Stimulated activated CD8-positive, alpha-beta memory T cell treated with anti-CD3 and anti-CD28 coated beads, Interleukin-4, amount 100 ng/mL, for 4 hours (primary cell): ENCODE measurements at places on chromosomes 3 and 15.

DNA sequence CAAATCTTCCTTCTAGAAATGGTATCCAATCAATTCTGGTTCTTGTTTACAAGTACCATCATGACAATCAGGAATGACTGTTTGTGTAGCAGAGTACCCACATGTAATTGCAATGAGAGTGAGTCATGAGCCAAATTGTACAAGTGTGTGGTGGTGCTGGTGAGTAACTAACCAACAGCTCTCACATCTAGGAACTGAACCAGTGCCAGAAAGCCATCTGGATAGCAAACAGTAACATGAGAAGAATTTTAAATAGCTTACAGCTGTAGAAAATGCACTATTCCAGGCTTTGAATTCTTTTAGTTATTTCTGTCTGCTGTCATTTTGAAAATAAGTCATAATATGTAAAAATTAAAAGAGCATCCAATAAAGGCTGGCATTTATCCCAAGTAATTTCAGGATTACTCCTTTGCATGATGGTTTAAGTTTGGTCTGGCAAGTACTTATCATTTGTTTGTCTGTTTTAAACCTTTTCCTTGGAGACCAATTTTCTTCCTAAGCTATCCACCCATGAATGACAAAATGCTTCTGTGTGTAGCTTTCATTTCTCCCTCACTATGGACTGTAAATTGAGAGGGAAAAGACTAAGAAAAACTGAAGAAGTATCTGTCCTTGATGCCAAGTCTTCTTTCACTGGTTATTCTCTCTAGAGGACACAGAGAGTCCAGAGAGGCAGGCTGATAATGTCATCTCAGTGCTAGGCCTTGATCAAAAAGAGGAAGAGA lies 60.0 kb downstream of the PIK3CB start:
- no peak for DNase-seq

DNA sequence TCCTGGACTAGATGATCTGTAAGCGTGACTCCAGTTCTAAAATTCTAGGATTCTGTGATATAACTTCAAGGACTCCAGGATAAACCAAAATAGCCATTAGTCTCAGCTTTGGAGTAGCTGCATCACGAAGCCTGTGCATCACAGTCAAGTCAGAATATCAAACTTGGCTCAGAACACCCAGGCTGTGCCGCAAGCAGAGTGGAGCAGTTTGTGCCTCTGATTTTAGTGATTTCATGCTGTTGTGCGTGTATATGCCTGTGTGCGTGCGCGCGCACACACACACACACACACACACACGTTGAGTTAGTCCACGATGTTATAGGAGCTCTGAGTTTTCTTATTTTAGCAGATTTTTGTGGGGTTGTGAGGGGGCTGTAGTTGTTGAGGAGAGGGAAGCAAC lies 356.6 kb upstream of the KCNH8 start:
- no peak for DNase-seq

DNA sequence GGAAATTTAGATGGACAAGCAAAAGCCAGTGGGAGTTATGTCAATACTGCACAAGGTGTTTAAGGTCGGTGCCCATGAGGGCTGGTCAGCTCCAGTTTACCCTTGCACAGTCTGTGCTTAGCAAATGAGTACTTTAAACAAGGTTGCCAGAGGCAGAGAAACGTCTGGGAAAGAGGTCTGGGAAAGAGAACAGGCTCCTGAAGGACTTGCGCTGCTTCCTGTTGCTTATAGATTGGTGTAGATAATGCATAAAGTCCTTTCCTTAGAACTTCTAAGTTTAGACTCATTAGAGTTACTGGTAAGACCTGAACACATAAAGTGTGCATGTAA lies 162.6 kb upstream of the P2RY1 start:
- no peak for DNase-seq

DNA sequence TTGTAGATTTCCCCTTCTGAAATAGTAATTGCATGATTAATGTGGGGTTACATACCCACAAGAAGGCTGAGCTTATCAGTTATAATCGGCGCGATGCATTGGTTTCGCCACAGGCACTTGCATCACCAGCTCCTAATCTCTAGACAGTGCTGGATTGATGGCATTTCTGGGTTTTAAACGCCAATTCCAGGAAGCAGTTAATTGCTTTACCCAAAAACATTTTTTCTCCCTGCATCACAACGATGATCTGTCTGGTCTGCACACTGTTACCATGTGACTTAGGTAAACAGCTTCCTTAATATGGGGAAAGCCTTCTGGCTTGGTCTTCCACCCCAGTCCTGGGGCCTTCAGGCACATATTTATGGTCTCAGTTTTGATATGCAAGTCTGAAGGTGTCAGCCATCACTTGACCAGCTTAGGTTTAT lies 70.0 kb upstream of the HEG1 start:
- no peak for DNase-seq

DNA sequence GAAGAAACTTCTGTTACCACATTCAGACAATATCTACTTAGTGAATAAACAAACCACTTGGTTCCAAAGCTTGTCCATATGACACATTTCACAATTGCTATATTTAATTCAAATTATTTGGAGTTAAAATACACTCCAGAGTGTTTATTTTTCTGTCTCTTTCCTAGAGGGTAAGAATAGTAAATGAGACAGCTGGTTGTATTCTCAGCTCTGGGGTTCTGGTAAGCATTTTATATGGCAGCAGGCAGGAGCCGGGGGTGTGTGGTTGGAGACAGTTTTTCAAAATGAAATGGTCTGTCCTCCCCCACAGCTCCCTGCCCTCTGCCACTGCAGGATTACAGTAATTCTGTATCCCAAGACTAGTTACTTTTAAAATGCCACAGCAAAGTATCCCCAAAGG lies 10.9 kb upstream of the SEC61A1 start:
- DNase-seq: no peak

GRCh38 chr3:158769952-158770740 lies 31.7 kb upstream of the MFSD1 start:
- DNase-seq: no peak

DNA sequence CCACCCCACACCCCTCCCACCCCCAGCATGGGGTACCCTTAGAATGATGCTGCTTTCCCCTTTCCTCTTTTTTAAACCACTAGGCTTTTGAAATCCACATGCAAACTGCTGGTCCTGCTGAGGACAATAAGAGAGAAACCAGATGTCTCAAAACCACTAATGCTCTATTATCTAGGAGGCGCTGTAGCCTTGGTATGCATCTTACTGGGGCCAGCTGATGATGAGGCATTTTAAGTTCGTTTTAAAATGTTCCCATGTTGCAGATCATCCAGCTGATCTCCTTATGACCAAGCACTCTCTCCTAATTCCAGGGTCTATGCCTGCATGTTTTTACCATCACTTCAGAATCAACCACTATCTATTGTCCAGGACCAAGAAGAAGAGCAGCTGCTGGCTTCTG lies 1.3 kb downstream of the NME9 start:
- DNase-seq: no peak

- DNase-seq: no peak
These were observed 212.2 kb upstream of the LINGO1 start for GRCh38 chr15:77844798-77845446.

DNA sequence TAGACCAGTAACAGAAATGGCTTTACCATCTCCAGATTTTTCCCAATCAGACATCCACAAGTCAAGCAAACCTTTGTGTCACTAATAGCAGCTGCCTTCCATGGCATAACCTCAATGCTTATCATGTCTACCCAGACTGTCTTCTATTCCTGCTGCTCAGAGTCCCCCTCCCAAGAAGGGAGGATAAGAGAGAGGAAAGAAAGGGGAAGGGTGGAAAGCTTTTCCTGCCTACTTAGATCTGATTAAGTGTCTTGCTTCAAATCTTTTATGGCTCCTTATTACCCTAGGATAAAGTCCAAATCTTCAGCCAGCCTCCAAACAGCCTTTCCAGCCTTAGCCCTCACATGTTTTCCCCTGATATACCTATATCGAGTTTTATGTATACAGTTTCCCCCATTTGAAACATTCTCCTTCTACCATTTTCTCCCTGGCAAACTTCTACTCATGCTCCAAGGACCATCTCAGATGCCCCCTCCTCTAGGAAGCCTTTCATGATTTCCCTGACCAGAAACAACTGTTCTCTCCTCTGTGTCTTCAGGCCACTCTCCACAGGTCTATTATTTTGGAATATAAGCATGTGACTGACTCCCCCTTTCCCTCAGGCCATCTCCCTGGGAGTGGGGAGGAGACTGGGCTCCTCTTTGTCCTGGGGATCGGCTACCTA lies 7.9 kb upstream of the SSUH2 start:
- no peak for DNase-seq

- no peak for DNase-seq
These were observed 497 bp upstream of the RPLP1 start for GRCh38 chr15:69451951-69452691.

- no peak for DNase-seq
These were observed 313.3 kb upstream of the KCNH8 start for GRCh38 chr3:18835021-18835420.

DNA sequence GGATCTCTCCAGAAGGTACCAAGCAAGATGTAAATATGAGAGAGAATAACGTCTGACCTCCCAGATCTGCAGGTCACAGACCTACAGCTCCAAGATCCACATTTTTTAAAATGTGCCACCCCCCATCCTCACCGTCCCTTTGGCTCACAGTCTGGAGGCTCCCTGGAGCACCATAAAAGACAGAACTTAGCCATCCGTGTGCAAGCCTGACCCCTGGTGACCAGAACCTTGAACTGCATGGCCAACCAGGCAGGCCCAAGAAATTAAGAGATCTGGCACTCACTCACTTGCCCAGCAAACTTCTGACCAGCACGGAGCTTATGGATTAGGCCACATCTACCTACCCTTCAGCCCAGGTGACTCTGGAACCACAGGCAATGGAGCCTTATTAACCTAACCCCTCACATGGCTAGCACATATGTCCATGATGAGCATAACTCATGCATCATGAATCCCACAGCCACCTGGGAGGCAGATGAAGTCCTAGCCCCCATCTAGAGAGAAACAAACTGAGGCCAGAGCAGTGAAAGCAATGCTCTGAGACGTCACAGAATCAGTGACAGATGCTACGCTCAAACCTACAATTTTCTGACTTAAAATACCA lies 275.3 kb downstream of the UACA start:
- peak; percentile 52 for DNase-seq

GRCh38 chr15:66805202-66805885 lies 103.3 kb downstream of the SMAD6 start:
- no peak for DNase-seq

DNA sequence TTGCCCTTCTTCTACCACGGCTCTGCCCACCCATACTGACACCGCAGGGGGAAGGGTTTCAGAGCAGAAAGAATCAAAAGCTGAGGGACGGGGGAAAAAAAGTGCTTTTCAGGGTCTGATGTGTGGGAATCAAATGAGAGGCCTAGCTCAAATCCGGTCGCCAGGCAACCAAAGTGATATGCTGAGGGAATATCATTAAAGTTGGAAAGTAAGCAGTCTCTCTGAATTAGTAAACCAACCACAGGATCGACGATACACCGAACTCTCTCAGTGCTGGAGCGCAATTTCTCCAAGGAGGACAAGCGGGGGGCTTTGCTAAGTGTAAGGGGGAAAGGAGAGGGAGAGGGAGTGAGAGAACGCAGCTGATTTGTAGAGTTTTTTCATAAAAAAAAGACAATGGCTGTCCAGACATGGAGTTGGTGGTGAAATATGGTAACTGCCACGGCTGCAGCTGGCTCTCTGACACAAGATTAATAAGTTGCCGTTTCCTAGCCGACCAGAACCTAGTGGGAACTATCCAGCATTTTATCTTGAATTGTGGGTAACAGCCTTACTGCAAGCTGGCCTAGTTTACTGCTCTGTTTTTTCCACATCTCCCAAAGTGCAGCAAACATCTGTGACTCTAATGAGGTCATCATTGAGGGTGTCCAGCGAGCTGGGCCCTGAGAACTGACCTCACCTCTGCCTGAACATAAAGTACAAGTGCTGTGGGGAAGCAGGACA lies 530.2 kb downstream of the SOX2 start:
- DNase-seq: no peak

DNA sequence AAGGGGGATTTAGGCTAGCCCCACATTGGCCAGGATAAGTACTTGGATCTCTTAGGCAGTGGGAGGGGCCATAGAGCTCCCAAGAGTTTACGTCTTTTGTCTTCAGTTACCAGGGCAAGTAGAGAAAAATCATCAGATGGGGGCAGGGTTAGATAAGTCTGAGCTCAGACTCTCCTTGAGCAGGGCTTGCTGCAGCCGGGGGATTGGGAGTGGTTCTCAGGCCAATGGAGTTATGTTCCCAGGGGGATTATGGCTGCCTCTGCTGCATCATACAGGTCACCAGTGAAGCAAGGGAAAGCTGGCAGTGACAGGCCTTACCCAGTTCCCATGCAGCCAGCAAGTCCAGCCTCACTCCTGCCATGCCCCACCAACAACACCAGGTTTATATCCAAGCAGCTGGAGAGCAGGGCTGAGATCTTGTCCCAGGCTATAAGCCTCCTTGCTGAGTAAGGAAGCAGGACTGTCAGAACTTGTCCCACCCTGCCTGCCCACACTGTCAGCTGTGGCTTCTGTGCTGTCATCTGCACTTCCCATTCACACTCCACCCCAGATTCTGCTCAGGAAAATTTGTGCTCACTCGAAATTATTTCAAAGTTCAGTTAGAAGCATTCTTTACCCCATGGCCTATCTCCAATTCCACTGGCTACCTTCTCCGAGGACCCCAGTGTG lies 215.3 kb downstream of the FAM43A start:
- DNase-seq: no peak

GRCh38 chr3:10334459-10334858 lies 13.5 kb upstream of the SEC13 start:
- DNase-seq: no peak

- no peak for DNase-seq
These were observed 146.6 kb upstream of the P2RY1 start for GRCh38 chr3:152688313-152688712.

DNA sequence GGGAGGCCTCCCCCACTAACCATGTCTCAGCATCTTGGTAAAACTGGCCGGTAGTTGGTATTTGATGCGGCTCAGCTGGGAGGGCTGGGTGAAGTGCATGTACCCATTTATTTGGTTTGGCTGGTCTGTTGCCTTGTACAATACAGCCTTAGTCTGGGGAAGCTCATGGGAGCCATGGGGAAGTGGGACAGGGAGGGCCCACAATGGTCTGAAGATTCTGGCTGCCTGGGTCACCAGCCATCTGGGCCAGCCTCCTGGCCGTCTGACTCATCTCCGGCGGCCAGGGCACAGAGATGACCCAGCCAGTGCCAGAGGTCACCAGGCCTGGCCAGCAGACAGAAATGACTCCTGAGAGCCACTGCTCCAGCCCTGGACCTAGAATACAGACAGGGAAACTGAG lies 51.6 kb upstream of the SMAD6 start:
- DNase-seq: no peak
